Activated T-cell treated with anti-CD3 and anti-CD28 coated beads for 24 hours (primary cell): ENCODE measurements at places on chromosomes 7 and 10.

DNA sequence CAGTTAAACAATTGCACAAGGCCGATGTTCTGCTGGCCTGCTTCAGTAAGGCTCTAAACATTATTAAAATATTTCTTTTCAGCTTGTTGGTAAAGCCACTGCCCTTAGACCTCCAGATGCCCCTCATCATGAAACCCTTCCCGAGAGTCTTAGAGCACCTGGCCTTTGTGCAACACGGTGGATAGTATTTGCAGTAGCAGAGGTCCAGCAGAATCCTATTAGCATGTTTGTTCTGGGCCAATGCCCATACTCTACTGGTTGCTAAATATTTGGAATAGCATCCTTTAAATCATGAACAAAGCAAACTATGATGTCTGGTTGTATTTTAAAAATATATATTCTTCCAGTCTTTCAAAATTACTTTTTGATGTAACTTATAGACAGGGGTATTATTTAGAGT lies 584.6 kb downstream of the CNTNAP2 start:
- DNase-seq = no peak

- DNase-seq = no peak
Observed at GRCh38 chr10:13810568-13810967, 223.8 kb downstream of the PRPF18 start.

- DNase-seq = no peak
Observed at GRCh38 chr10:88063861-88064557, 200.6 kb downstream of the PTEN start.

GRCh38 chr10:30062090-30062489 lies 2.7 kb upstream of the JCAD start:
- no peak for DNase-seq

GRCh38 chr7:6277476-6277875 lies 5.1 kb upstream of the CYTH3 start:
- no peak for DNase-seq

- DNase-seq = no peak
Observed at GRCh38 chr7:32496052-32496813, 944 bp downstream of the AVL9 start.

DNA sequence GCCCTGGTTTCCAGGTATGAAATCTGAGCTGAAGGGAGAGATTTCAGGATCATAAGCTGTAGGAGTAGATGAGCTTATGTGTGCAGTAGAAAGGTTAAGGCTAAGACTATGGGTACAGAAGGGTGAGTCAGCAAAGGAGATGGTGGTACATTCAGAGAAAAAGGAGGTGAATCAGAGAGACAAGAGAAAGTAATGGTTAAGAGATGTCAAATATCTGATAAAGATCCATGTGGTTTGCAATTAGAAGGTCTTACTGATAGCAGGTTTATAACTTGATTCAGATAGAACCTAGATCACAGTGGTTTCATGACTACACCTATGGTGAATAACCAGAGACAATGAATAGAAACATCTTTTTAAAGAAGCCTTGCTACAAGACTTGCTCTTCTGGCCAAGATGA lies 4.5 kb upstream of the NPY start:
- no peak for DNase-seq

GRCh38 chr10:30827531-30828120 lies 198.1 kb upstream of the LYZL2 start:
- no peak for DNase-seq

DNA sequence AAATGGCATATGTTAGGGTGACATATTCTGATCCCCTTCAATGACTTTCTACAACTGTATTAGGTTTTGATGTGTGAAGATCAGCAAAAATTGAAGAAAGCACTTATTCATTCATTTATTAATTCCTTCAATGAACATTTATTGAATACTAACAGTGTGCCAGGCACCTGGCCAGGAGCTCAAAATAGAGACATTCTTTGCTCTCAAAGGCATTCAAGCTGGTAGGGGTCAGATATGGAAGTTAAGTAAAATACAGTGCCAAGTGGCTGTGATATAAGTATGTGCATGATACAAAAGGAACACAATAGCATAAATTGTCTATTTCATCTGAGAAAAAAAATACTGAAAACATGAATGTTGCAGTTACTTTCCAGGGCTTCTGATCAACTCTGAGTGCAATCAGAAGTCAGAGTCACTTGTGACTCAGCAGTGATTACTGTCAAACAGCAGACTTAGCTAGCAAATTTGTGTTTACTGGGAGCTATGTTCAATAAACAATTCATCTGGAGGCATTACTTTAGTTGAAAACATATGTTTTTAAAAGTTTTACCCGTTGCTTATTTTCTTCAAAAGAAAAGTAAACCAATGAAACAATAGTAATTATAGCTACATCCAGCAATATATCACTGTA lies 60.4 kb upstream of the CACNB2 start:
- no peak for DNase-seq

- DNase-seq = no peak
Observed at GRCh38 chr7:66069732-66070131, 5.9 kb upstream of the ASL start.

GRCh38 chr10:110684800-110685446 lies 40.8 kb downstream of the RBM20 start:
- no peak for DNase-seq

DNA sequence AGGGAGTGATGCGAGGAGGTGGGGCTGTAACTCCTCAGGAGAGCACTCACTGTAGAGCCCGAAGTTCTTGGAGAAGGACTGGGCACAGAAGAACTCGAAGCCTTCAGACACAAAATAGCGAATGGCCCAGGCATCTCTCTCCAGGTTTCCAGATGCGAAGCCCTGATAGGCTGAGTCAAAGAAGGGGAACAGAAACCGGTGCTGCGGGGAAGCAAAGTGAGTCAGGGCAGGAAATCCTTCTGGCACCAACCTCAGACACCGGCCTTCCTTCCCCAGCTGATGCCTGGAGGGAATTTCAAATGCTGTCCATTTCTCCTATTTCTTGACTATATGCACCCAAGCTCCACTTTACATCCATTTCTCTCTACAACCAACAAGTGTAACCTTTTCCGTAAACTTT lies 26.8 kb downstream of the GOT1 start:
- no peak for DNase-seq

GRCh38 chr10:130459851-130460490 lies 323.8 kb downstream of the GLRX3 start:
- DNase-seq = no peak

DNA sequence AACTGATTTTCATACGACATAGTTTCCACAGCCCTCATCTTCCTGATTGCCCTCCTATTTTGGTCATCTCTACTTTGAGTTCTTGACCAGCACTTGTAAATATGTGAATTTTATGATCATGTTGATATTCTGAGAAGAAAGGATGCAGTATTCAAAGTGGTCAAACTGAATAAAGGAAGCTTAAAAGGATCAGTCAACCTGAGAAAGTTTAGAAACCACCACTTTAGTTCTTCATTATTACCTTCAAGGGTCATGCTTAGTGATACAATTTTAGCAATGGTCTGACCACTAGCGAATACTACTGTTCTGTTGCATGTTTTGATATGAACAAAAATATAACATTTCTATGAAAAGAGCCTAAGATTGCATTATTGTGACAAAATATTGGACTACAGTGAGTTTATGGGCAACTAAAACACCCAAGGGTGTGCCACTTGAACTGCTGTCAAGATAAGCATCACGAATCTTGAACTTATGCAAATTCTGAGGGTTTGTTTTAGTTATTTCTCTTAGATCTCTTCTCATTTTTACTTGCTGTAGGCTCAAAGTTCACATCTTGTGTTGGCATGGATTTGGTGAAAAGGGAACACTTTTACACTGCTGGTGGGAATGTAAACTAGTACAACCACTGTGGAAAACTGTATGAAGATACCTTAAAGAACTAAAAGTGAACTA lies 247.7 kb downstream of the IPMK start:
- no peak for DNase-seq
